Activated T-cell treated with anti-CD3 and anti-CD28 coated beads, Interleukin-2, amount 50 U/mL, for 1 hour (primary cell): ENCODE measurements at places on chromosomes 7 and 10.

GRCh38 chr10:77909021-77909748, 17.4 kb downstream of the DLG5 start:
- no peak for DNase-seq

- no peak for DNase-seq
Observed at GRCh38 chr10:11189582-11190376, 172.1 kb downstream of the CELF2 start.

- DNase-seq: no peak
Observed at GRCh38 chr10:17848646-17849045, 39.5 kb downstream of the MRC1 start.

DNA sequence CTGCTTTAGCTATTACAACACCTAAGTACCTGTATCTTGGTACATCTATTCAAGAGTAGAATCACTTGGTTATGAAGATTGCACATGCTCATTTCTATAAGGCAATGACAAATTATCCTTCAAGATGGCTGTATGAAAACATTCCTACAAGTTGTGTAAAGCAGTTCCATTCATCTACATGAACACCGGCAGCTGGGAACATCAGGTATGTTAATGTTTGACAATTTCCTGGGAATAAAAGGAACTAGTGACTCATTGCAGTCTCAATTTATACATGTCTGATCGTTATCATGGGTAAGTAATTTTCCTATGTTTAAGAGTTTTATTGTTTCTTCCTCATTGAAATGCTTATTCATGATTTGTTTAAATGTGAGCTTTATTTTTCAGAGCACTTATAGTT, 203.2 kb upstream of the SEMA3E start:
- no peak for DNase-seq

GRCh38 chr10:93913706-93914105, 19.9 kb downstream of the SLC35G1 start:
- no peak for DNase-seq

GRCh38 chr7:26292768-26293560, 1.3 kb downstream of the SNX10 start:
- DNase-seq: no peak

GRCh38 chr10:101238732-101239105, 9.5 kb upstream of the LBX1 start:
- DNase-seq: peak; percentile 45

DNA sequence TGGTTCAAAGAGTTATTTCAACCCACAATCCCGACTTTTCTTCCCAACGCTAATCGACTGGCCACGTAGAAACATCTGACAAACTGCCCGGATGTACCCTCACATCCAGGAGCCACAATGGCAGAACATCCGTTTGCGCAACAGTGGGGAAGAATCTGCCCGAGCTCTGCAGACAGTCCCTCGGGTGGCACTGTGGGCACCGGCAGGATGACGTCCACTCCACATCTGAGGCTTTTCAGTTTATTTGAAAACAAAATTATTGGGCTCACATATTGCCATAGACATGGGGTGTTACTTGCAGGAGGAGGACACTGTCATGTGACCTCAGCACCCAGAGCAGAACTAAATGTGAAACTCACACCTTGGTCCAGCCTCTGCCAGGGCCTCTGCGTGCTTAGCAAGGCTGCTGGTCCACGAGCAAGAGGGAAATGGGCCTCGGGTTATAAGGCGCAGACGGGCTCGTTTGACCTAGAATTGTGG, 84.1 kb downstream of the MKI67 start:
- no peak for DNase-seq

DNA sequence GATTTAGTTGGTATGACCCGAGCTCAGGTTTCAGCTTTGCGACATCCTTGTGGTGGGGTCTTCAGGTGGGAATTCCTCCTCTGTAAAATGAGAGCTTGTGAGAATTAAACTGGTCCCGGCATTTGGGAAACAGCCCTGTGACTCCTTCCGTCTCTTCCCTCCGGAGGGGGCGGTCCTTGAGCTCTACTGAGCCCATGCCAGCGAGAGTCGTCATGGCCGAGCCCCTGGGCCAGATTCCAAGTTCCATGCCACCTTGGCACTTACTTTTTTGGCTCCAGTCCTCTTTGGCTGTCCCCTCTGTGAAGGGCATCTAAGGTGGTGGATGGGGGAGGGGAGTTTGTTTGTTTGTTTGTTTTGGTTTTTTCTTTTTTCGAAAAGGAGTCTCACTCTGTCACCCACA, 47.6 kb downstream of the GTF2IRD1 start:
- no peak for DNase-seq

GRCh38 chr7:116227678-116228239, 17.4 kb downstream of the TES start:
- no peak for DNase-seq

GRCh38 chr7:6446838-6447580, 745 bp downstream of the DAGLB start:
- peak; percentile 51 for DNase-seq

GRCh38 chr10:131041031-131041430, 270.5 kb downstream of the TCERG1L start:
- DNase-seq: no peak

DNA sequence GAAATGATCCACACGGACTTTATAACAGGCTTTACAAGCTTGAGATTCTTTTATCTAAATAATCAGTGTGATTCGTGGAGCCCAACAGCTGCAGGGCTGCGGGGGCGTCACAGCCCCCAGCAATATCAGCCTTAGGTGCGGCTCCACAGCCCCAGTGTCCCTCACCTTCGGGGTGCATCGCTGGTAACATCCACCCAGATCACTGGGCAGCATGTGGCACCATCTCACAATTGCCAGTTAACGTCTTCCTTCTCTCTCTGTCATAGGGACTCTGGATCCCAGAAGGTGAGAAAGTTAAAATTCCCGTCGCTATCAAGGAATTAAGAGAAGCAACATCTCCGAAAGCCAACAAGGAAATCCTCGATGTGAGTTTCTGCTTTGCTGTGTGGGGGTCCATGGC, 155.6 kb downstream of the EGFR start:
- DNase-seq: no peak

DNA sequence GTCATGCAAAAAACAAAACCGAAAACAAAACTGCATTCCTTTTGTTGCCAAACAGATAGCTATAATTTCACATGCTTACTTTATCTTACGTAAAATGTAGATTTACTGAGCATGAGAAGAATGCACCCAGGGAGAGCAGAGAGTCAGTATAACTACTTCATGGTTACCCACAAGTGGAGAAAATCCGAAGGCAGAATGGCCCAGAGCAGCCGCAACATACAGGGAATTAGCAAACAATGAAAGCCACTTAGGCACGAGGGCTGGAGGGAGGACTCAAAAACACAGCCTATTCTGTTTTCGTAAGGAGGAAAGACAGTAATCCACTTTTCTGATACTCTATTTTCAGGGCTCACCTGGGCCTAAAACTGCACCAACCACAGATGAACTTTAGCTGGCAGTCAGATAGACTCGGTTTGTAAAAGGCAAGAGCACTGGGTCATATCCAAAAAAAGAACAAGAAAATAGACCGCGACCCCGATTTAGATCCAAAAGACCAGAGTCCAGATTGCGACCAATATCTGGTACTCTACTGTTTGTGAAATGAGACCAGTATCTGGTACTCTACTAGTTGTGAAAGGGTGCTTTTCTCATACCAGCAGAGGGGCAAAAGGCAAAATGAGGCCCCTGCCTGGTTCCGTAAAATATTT, 1.3 kb downstream of the ITPRIP start:
- DNase-seq: no peak

- no peak for DNase-seq
Observed at GRCh38 chr7:90740386-90740785, 144.3 kb downstream of the CDK14 start.

DNA sequence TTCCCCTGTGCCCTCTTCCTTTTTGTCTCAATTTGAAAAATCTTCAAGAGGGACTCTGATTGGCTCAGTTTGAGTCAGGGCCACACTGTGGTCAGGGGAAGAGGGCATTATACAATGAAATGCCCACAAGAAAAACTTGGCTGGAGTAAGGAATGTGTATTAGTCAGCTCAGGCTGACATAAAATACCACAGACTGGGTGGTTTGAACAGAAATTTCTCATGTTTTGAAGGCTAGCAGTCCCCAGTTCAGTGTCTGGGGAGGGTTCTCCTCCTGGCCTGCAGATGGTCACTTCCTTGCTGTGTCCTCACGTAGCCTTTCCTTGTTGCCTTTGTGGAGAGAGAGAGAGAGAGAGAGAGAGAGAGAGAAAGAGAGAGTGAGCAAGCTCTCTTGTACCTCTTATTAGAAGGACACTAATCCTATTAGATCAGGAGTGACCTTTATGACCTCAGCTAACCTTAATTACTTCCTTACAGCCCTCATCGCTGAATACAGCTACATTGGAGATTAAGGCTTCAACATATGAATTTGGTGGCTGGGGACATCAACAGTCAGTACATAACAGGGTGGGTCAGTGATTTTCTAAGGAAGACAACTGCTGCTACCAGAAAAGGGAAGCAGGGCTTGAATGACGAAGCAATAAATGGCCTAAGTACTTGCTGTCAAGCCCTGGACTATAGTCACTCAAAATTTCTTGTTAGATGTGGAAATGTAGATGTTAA, 25.8 kb upstream of the FAM13C start:
- DNase-seq: no peak

GRCh38 chr7:28669330-28669729, 257.0 kb downstream of the CREB5 start:
- DNase-seq: no peak

- no peak for DNase-seq
Observed at GRCh38 chr10:14773551-14774213, 1.0 kb downstream of the FAM107B start.

GRCh38 chr10:44417761-44418160, 32.9 kb upstream of the CXCL12 start:
- no peak for DNase-seq

DNA sequence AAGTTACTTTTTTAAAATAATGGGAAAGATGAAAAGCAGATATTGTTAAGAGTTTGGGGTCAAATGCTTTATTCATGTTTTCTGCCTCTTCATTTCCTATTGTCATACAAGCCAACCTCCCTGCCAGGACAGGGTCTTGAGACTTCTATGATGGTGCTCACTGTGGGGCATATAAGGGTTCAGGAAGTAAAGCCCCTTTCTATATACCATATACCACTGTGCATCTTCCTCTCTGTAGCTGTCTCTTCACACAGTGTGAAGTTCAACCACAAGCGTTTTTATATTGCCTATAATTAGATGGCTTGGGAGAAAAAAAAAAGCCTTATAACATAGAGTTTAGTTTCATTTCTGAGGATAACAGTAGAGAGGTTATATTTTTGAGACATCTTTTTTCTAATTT, 389.8 kb upstream of the SORCS1 start:
- no peak for DNase-seq

- DNase-seq: no peak
Observed at GRCh38 chr10:5888351-5888750, 1.3 kb downstream of the ANKRD16 start.

- DNase-seq: no peak
Observed at GRCh38 chr7:130683026-130683425, 3.3 kb downstream of the TSGA13 start.

DNA sequence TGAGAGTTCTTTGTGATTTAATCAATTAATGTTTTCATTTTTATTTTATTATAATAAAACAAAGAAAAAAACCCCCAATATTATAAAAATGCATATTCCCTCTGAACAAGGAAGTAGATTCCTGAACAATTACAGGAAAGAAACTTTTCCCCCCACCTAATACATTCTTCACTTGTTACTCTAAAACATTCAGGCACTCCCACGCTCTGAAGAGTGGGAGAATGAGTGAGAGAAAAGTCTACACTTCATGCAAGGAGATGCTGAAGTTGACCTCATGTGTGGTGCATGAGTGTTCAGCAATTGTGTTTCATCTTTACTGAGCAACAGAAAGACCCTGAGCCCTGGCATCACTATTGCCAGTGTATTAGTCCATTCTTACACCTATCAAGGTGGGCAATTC, 244.2 kb upstream of the IGFBP3 start:
- no peak for DNase-seq

- no peak for DNase-seq
Observed at GRCh38 chr10:69853064-69853463, 51.4 kb downstream of the COL13A1 start.

- DNase-seq: no peak
Observed at GRCh38 chr10:92238054-92238585, 52.8 kb downstream of the CPEB3 start.

GRCh38 chr10:78645975-78646374, 422.8 kb upstream of the ZMIZ1 start:
- DNase-seq: no peak

- no peak for DNase-seq
Observed at GRCh38 chr10:125035588-125036295, 93.8 kb downstream of the ZRANB1 start.

- DNase-seq: peak; percentile 89
Observed at GRCh38 chr7:138752518-138753149, 45.2 kb upstream of the TMEM213 start.

GRCh38 chr7:142088022-142088714, 23.4 kb upstream of the MGAM2 start:
- no peak for DNase-seq

- DNase-seq: no peak
Observed at GRCh38 chr7:21191321-21192073, 236.4 kb upstream of the SP4 start.

DNA sequence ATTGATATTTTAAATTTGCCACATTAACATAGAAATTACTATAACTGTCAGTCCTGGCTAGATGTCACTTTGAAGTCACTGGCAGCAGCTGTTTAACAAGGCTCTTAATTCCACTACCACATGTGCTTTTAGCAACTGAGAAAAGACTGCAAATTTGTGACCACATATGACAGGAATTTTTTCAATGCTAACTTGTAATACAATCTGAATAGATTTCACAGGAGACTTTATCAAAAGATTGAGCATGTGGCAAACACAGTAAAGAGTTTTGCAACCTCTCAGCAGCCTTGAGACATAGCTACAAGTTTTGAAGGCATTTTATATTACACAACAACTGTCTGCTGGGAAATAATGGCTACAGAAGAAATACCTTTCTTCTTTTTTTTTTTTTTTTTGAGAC, 73.0 kb downstream of the MICU1 start:
- DNase-seq: no peak

DNA sequence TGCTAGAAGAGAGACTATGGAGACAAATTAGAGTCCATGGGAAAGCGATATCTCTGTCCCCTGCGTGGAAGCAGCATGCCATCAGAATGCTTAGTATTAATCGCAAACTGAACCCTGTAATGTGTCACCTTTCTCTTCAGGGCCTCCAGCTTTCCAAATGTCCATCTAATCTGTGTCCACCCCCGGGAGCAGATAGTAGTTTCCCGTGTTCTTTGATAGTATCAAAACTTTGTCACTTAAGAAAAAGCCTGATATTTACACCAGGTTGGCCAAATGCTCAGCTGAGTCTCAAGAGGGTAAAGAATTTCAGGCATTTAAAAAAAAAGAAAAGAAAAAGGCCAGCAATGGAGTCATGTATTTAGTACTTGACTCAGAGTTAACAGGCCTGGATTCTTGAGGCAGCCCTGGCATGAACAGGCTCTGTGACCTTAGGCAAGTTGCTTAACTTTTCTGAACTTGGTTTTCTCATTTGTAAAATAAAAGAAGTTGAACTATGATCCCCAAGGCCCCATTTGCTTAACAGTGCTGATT, 10.4 kb upstream of the GSAP start:
- no peak for DNase-seq

- DNase-seq: peak; percentile 53
Observed at GRCh38 chr10:47264797-47265281, 35.2 kb upstream of the GDF10 start.
